ENCODE measurements at places on chromosomes 1 and 21.

DNA sequence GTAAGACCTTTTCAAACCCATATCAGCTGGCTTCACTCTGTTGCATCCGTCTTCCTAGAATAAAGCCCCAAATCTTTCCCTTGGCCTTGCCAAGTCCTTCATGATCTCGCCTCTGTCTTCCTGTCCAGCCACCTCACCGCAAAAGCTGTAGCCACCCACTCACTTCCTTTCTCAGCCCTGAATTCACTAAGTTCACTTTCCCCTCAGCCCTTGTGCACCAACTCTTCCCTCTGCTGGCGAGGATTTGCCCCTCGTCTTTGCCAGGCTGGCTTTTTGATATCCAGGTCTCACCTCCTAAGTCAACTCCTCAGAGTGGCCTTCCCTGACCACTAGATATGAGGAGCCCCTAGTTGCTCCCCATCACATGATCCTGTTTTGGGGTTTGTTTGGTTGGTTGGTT lies 3.9 kb upstream of the COL16A1 start:
- no peak for DNase-seq

DNA sequence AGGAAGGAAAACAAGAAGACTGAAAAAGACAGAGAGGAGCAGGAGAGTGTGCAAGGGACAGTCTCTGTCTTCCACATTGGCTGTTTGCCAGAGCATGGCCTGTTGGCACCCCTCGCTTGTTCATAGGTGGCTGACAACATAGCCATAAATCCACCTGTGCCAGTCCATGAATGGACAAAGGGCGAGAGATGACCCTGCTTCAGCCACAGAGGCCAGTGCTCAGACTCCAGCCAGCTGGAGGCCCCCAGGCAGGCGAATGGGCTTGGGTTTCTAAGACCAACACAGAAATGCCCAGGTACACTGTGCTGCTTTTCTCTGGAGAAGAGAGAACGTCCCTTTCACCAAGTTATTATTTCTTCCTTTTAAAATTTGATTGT lies 60.6 kb downstream of the RIPK4 start:
- no peak for DNase-seq

DNA sequence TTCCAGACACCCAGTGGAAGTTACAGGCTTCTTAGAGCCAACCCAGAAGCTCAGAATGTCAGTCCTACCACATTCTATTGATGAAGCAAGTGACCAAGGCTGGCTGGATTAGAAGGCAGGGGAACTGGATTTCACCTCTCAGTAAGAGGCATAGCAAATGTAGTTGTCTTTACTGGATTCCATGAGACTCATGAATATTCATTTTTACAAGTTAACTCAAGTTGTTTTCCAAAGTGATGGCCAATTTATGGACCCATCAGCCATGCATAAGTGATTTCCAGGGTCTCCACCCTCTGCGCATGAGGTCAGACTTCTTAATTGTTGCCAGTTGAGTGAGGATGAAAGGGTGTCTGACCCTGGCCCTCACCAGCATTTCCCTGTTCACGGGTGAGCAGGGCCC lies 426.8 kb upstream of the VAMP3 start:
- no peak for DNase-seq

GRCh38 chr1:181317261-181317930 lies 165.9 kb upstream of the CACNA1E start:
- DNase-seq = no peak

DNA sequence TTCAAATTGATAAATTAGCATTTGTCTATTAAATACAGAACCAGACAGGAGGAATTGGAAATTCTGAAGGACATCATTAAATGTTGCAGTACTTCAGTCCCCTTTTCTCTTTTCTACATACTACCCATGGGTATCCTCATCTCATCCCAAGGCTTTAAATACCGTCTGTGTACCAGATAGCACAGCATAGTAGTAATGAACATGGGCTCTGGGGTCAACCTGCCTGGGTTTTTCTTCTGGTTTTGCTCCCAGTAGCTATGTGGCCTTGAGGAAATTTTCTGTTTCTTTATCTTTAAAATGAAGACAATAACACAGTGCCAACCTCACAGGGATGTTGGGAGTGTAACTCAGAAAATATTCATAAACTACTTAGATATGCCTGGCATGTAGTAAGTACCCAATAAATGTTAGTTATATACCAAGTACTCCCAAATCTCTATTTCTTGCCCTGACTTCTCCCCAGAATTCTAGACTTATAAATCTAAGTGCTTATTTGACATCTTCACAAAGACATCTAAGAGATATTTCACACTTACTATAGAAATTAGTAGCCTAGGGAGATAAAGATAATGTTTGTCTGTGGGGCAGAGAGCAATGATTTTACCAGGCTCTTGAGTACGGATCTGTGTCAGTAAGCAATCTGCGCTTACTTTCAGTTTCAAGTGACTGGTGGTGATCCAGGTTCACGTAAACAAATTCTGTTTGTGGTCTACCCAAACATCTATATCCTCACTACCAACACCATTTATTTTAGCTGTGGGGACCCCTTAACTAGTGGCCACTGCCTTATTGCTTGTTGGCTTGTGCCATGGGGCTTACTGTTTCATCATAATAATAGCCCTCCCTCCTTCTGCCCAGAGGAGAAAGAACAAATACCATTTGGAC lies 37.3 kb downstream of the VANGL2 start:
- no peak for DNase-seq

DNA sequence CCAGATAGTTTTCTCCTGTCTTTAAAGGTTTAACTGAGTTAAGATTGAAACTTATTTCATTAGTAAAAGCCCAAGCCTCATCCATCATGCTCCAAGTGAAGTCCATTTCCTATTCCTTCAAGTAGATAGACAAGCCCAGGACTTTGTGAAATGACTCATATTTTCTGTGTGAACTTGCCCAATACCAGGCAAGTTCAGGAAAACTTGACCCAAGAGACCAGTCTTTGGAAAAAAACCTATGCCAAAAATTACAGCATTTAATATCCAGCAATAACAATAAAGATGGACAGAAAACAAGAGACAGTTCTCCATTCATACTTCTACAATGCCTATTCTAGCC lies 405 bp upstream of the RAB29 start:
- DNase-seq = no peak

- DNase-seq = no peak
Observed at GRCh38 chr1:31266547-31266946, 26.9 kb upstream of the NKAIN1 start.

DNA sequence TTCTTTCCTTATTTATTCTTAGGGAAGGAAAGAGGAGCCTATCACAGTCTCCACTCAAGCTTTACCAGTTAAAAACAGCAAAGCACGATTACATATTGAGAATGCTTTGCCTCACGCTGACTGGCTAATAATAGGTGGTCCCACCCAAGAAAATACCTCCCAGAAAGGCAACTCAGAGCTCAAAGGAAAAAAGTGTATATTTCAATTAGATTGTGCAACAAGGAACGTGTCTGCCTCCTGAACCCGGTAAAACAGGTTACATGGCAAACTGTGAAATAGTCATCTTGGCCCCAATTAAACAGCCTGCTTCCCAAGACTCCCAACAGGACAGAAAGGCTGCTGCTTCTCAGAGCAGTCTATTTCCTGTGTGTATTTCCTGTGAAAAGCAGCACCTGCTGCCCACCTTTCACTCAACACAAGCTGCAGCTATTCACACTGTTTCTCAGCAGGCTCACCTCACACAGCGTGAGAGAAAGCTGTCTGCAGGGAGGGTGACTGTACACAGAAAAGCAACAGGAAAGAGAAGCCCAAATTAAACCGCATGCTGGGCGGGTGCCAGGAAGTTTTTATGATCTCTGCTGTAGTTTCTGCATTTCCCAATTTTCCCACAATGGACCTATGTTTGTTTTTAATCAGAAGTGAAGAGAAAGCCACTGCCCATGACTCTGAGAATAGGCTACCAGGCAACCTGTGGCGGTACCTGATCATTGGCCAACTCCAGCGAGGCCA lies 44.0 kb downstream of the URB1 start:
- no peak for DNase-seq

- DNase-seq = no peak
Observed at GRCh38 chr1:110673805-110674336, 869 bp downstream of the KCNA3 start.

GRCh38 chr1:118247593-118247992 lies 62.6 kb upstream of the SPAG17 start:
- no peak for DNase-seq

GRCh38 chr1:19488136-19488535 lies 2.8 kb upstream of the CAPZB start:
- no peak for DNase-seq

DNA sequence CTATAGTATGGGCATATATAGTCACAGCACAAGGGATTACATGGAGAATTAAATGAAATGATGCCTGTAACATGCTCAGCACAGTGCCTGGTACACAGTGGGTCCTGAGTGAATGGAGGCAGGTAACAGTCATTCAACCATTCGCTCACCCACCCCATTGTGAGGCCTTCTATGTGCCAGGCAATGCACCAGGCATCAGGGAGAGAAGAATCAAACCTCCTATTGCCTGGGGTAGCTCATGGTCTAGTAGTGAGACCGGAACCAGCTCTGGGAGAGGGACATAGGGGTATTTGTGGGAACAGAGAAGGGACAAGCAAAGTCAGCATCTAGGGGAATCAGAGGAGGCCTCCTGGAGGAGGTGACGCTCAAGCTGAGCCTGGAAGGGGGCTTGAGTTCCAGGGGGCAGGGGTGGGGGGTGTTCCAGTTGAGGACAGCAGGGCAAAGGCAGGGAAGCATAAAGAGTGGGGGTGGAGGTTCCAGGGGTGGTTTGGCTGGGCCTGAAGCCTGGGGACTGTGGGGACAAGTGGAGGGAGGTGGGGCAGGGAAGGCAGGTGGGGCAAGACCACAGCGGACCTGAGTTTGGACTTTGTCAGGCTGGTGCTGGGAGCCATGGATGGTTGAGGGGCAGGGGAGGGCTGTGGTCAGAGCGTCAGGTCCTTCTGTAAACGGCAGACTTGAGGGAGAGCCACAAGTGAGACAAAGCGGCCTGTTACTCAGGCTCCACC lies 591.6 kb downstream of the PTPRU start:
- DNase-seq = no peak

DNA sequence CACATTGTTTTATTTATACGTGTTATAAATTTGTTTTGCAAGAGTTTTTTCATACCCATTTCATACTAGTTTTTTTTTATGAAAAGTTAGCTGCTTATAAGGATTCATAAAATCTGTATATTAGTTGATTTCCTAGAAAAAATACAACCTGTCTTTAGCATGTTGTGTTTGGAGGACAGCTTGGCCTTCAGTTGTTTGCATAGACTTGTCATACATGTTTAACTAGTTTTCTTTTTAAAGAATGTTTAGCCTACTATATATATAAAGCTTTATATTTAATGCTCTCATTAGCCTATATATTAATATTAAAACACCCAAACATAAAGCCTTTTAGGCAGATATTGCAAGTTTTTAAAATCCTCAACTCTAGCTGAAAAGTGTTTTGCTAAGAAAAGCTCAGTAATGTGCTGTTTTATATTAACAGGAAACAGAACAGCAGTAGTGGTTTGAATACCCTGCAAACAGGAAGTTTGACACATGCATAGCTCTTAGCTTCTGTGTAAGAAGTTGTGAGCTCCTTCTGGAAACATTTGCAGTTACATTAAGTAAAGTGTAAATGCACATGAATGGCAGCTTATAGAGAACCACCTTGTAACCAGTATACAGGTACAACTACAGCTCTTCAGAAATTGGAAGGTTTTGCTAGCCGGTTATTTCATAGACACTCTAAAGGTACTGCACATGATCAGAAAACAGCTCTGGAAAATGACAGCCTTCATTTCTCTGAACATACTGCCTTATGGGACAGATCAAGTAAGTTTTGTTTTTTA lies at the start of gene PRKACB:
Gene PRKACB, plus strand, starts transcription at position 476 of the 770 bp plus-strand sequence. Its CDS starts 91 bp downstream, at position 567.
- DNase-seq = no peak

DNA sequence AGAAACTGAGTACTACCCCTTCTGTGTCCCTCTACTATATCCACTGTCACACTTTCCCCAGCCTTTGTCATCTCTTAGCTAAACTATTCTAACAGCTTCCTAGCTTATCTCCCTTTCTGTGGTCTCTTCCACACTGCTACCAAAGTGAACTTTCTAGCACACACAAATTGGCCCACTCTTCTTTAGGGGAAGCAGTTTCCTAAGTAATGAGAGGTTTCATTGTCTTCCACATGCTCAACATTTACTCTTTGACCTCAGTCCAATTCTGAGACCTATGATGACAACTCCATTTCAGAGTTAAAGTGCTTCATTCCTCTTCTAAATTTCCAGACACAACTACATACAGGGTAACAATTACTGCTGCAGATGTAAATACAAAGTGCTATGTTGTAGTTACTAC lies 32.9 kb downstream of the SCYL3 start:
- no peak for DNase-seq

DNA sequence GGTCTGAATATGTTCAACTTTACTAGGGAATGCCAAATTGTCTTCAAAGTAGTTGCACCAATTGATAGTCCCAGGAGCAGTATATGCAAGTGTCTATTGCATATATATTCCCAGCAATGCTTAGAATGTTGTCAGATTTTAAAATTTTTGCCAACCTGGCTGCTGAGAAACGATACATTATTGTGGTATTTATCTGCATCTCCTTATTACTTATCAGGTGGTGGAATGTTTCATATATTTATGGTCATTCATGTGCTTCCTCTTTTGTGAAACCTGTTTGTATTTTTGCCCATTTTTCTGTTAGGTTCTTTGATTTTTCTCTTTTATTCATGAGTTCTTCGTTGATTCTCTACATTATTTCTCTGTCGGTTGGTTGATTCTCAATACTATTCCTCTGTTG lies 39.5 kb downstream of the COLGALT2 start:
- no peak for DNase-seq

DNA sequence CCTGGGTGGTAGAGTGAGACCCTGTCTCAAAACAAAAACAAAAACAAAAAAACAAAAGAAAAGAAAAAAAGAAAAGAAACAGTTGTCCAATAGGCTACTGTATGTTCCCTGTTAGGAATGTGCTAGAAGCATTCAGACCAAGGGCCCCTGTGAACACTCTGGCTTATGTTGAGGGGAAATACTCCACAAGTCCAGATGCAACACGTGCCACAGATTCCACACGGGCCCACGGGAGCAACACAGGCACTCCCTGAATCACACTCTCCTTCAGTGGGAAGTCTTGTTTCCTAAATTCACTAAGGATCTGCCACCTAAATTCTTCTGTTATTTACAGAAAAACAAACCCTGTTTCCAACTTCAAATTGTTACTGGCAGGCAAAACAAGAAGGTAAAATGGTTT lies 291.1 kb downstream of the PCP4 start:
- no peak for DNase-seq

DNA sequence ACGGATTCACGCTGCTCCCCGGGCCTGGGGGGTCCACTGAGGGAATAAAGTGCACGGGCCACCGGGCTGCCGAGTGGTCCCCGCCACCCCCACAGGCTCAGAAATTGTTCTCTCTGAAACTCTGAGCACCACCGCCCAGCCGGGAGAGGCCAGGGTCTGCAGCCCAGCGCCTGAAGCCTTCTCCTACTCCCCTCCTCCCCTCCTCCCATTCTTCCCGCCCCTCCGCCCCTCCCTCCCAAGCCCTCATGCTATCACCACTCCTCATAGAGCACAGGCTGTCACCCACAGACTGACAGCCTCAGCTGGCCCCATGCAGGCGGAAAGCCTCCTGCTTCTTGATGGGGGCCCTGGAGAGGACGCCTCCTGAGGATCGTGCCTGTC lies 707 bp upstream of the GPR153 start:
- DNase-seq = no peak

Measured in stimulated activated CD4-positive, alpha-beta T cell treated with anti-CD3 and anti-CD28 coated beads, Interleukin-12 subunit alpha, Interleukin-12 subunit beta, amount 100 ng/mL, for 48 hours (primary cell).